ENCODE measurements at places on chromosomes 1 and 21.

GRCh38 chr1:66305927-66306326 lies 228.0 kb upstream of the SGIP1 start:
- no peak for DNase-seq

DNA sequence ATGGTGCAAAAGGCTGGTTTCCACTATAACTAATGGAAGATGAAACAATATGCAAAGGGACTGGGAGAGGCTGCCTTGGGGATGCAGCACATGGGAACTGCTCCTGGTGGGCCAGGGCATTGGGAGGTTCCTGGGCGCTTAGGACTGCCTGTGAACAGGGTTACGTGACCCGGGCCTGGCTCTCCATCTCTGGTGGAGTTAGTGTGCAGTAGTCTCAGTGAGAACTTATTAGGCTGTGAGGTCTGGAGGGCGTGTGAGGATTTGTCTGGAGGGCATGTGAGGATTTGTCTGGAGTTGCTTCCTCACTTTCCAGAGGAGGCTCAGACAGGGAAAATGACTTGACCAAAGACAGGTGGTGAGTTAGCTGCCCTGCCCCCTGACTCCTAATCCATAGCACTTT lies 1.5 kb upstream of the ETV3L start:
- DNase-seq = no peak

DNA sequence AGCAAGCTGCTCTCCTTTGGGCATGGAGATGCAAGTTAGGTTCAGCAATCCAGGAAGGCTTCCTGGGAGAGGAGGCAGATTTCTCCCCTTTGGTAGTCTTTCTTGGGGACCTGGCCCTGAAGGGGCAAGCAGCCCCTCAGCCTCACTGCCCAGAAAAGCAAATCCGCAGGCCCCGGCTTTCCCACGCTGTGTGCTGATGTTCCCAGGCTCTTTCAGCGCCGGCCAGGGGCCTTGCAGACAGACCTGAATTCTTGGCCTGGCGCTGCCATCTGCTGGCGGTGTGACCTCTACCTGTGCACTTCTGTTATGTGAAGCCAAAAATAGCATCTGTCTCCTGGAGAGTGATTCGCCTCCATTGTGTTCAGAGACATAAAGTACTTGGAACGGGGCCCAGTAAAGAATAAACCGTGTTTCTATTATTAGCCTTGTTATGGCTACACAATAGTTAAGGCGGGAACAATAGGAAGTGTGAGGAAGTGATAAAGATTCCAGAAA lies 64.8 kb downstream of the ALPL start:
- no peak for DNase-seq

- no peak for DNase-seq
Observed at GRCh38 chr1:11072216-11072917, 12.5 kb upstream of the SRM start.

GRCh38 chr1:184986250-184986649 lies 11.9 kb upstream of the NIBAN1 start:
- no peak for DNase-seq

DNA sequence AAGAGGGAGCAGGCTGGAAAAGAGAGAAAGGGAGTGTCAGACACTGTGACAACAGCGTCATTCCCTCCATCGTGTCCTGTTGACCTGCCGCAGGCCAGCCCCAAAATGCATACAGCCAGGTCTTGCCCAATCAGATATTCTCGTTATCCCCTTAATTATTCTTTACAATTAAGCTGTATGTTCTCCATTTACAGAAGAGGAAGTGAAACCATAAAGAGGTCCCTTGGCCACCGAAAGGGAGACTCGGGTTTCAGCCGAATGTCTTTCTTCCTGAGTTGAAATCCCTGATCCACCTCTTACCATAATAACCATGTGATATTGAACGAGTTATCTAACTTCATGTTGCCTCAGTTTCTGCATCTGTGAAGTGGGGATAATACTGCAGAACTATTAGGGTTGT lies 70.5 kb downstream of the IGSF21 start:
- DNase-seq = no peak

DNA sequence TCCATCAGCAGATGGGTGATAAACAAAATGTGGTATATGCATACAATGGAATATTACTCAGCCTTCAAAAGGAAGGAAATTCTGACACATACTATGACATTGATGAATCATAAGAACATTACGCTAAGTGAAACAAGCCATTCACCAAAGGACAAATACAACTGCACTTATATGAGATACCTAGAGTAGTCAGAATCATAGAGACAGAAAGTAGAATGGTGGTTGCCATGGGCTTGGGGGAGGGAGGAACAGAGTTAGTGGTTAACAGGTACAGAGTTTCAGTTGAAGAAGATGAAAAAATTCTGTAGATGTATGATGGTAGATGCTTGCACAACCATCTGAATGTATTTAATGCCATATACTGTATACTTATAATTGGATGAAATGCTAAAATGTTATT lies 39.1 kb upstream of the KCNK2 start:
- DNase-seq = no peak

GRCh38 chr1:216222288-216222687 lies 201.0 kb downstream of the USH2A start:
- no peak for DNase-seq

- DNase-seq = no peak
Observed at GRCh38 chr1:33394770-33395169, 36.1 kb downstream of the PHC2 start.

GRCh38 chr1:172108161-172108893 lies 267.0 kb downstream of the DNM3 start:
- DNase-seq = no peak

DNA sequence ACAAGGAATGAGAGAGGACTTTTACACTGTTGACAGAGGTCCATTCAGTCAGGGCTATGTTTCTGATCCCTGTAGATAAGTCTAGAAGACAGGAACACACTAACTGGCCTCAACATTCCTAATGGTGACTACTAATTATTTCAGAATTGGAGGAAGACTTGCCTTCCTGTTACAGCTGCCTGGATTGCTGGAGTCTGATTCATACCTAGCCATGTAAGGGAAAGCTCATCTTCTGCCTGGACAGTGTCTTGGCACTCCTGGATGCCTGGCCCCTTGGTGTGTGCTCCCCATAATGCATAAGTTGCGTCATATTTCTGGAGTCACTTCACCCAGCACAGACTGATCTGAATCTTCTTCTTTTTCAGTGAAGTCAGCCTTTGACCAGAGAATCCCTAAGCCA lies 326.0 kb upstream of the RUNX1 start:
- no peak for DNase-seq

GRCh38 chr1:195915826-195916225 lies 692.4 kb downstream of the KCNT2 start:
- no peak for DNase-seq

DNA sequence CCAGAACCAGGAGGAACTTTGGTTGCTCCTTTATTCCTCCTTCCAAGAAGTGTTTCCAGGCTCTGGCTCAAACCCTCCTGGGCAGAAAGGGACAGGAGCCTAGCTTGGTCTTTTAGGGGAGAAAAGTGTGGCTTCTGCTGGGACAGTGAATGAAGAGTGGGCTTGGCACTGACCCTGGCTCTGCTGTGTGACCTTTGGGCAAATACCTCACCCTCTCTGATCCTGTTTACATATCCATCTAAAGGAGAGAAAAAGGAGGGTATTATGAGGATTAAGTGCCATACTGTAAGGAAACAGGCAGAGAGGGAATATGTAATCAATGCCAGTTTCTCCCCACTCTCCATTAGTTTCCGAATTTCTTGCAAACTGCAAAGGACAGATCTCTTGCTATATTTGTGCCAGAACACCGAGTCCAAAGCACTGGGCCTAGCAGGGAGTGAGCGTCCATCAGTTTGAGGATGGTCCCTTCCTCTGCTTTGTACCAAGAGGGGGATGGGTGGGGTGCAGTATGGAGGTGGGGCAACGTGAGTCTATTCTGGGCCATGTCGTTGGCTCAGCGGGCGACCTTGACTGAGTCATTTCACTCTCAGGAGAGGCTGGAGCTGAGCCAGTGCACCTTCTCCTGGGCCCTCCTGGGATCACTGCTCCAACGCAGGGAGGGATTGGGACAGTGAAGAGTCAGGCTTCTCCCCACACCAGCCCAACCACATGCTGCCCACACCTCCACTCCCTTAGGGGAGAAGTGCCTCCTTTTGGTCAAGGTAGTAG lies 38.4 kb downstream of the IGSF21 start:
- DNase-seq = no peak

DNA sequence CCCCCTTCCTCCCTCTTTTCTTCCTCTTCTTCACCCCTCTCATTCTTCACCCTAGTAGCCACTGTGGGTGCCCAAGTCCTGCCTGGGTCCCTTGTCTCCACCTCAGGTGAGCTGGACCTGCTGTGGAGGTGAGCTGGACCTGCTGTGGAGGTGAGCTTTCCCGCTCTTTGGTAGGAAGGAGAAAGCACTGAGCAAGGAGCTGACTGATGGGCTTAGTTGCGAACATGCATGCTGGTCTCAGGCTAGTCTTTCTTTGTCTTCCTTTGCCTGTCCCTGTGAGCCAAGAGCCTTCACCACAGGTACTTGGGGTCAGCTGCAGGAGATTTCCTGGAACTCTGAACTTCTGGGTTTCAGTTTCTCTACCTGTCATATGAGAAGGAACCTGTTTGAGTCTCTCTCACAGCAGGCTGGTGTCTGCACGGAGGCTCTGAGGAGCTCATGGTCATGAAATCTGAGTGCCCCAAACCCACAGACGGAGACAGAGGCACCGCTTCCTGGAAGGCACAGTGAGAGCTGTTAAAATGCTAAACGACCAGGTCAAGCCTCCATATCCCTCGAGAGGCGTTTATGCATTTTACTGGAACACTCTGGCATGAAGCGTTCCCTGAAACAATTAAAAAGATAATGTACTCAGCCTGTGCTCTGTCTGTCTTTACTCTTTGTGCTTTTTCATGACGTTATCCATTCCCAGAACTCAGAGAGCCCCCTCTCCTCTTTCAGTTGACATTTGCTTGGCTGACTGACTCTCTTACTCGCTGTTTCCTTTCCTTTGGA lies 69.5 kb downstream of the RHOU start:
- DNase-seq = no peak

DNA sequence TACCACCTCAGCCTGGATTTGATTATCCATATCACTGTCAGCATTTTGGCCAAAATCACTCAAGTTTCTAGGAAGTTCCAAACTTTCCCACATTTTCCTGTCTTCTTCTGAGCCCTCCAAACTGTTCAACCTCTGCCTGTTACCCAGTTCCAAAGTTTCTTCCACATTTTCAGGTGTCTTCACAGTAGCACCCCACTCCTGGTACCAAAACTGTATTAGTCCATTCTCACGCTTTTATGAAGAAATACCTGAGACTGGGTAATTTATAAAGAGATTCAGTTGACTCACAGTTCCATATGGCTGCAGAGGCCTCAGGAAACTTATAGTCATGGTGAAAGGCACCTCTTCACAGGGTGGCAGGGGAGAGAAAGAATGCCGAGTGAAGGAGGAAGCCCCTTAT lies 39.4 kb downstream of the STXBP3 start:
- DNase-seq = no peak

DNA sequence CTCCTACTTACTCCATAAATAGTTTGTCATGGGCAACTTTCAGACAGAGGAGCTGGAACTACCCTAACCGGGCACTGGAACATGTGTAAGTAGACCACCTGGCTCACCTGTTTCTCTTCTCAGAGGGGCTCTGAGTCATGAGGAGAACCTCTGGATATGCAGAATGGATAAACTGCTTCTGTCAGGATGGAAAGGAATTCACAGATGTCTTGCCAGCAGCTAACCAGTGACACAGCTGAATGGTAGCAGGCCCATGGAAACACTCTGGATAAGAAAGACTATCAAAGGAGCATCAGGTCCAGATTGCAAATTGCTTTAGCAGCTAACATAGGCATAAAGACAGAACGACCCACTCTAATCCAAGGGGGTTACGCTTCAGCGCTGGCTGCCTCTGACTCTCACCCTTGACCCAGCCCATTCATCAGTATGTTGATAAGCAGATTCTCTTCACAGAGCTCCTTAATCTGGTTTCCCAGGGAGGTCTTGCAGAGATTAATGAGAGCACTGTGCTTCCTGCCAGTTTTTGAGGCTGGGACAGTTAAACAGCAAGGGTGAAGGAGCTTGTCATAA lies 54.2 kb downstream of the HIVEP3 start:
- no peak for DNase-seq

- DNase-seq = no peak
Observed at GRCh38 chr1:42689912-42690311, 7.7 kb downstream of the YBX1 start.

DNA sequence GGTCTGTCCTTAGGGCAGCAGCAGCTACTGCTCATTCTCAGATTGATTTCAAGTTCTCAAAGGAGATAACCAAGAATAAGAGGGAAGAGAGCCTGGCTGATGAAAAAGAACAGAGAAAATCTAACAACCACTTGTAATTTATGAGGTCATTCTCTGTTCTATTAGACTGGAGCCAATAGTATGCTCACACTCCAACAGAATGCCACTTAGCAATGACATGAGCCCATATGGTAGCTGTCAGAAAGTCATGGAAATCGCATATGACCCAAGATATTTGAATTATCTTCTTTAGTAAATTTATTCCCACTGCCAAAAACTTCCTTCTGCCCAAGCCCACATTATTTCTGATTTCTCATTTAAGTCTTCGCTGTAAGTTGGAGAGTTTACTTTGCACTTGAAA lies 53.7 kb upstream of the PLA2G4A start:
- no peak for DNase-seq

GRCh38 chr21:34802180-34802899 lies 133.5 kb downstream of the CLIC6 start:
- no peak for DNase-seq

GRCh38 chr21:42796327-42797062 lies 82.8 kb downstream of the WDR4 start:
- DNase-seq = no peak

- no peak for DNase-seq
Observed at GRCh38 chr1:30250338-30250983, 472.9 kb downstream of the MATN1 start.

GRCh38 chr1:224435318-224435763 lies 744 bp upstream of the WDR26 start:
- no peak for DNase-seq

DNA sequence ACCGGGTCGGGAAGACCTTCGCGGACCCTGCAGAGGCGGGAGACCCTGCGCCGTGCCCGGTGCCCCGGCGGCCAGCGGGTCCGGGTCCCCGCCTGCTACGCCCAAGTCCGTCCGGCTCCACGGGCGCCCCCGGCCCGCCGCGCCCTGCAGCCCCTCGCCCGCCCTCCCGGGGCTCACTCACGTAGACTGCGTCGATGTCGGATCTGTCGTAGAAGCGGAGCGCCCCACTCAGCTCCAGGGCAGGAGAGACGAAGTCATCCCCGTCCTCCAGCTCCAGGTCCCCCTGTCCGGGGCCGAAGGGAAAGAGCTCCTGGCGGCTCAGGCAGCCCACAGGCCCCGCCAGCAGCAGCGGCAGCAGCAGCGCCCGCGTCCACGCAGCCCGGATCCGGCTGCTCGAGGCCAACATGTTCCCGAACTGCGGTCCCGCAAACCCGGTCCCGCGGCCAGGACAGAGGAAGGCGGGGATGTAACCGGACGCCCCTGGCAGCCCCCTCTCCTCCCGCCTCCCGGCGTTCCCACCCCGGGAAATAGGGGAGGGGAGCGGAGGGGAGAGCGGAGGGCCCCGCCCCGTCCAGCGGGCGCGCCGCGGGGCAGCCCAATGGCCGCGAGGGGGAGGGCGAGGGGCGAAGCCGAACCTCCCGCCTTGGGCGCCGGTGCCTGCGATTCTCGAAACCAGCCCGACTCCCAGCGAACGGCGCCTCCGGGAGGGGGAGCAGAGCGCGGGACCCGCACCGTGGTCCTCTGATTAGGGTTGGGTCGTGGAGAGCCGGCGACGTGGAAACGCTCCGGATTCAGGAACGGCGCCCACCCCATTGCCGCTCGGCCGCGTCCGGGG lies at the start of gene NID1:
Gene NID1 (minus strand): TSS at position 417 of the 835 bp plus-strand sequence. CDS start 11 bp downstream, at position 406.
- DNase-seq = peak; percentile 56

GRCh38 chr1:40004857-40005256 lies 35.7 kb upstream of the CAP1 start:
- no peak for DNase-seq

Data from ascending aorta (tissue), 2 donors.